ENCODE measurements at places on chromosomes 13 and 19. TPM values are rescaled to one million over a fixed set of nuclear protein-coding genes. Genes with fewer than 3 reads are reported as not detected.

DNA sequence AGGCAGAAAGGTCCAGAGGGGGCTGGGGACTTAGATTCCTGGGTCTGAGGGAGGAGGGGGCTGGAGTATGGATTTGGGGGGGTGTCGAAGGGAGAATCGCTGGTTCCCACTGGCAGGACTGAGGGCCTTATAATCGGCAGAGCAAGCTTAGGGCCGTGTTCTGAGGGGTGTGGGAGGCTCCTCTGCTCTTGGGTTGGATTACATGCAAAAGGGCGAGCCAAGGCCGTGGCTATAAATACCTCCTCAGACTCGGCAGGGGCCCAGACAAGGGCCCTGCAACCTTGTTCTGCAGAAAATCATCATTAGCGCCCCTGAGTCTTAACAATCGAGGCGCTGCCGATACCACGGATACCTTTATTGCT, 707 bp upstream of the MAMSTR start:
- H3K27ac ChIP-seq, result peak overlapping the region; percentile 84
- peaks cover 51% of the 10 kb centered on the region for H3K4me1 ChIP-seq
- H3K4me3 ChIP-seq, result peak overlapping the region; percentile 56
- H3K36me3 ChIP-seq, result no peaks in the 10 kb centered on the region
- no peak for DNase-seq

GRCh38 chr13:80341756-80342370, 937 bp upstream of the SPRY2 start:
- H3K4me1 ChIP-seq, result peaks cover 11% of the 10 kb centered on the region
- peak overlapping the region; percentile 87 for H3K27ac ChIP-seq
- DNase-seq, result peak; percentile 89

DNA sequence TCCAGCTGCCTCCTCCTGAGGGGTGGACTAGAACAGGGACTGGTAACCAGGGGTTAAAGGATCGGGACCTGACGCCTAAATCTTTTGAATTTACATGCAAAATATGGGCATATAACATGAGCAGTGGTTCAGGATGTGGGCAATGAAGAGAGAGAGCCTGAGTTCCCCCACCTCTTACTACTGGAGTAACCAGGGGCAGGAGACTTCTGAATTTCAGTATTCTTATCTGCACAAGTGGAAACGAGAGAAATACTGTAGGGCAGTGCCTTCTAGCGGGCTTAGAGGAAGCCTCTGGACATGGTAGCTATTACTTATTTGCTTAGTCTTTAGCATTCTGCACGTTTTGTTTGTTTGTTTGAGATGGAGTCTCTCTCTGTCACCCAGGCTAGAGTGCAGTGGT, 26.3 kb downstream of the BCAT2 start:
- no peak overlapping the region for H3K4me3 ChIP-seq
- H3K27me3 ChIP-seq, result no peaks in the 10 kb centered on the region
- no peaks in the 10 kb centered on the region for H3K4me1 ChIP-seq
- no peak for DNase-seq
- H3K36me3 ChIP-seq, result no peaks in the 10 kb centered on the region

DNA sequence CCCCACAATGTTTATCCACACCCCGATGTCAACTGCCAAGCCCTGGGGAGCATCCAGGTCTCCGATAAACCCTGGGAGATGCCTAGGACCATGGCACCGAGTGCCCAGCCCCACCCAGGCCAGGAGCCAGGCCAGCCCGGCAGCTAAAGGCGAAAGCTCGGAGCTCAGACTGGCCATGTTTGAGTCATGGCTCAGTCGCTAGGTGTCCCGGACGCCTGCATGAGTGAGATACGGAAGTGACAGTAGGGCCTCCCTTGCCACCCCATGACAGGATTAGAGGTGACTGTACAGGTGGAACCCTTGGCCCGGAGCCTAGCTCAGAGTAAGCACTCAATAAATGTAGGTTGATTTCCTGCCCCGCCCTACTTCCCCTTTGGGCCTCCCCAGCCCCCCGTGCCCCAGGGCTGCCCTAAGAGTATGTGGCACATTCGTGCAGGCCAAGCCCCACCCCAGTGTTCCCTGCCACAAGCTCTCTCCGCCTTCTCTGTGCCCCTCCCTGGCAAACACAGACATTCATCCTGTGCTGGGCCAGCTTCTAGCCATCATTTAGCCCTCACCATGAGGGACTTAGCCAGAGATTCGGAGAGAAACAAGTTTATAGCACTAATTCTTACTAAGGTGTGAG, 5.8 kb upstream of the TPM4 start:
- no peak for DNase-seq
- no peak overlapping the region for H3K4me3 ChIP-seq
- H3K36me3 ChIP-seq, result no peaks in the 10 kb centered on the region
- H3K27ac ChIP-seq, result no peak overlapping the region

DNA sequence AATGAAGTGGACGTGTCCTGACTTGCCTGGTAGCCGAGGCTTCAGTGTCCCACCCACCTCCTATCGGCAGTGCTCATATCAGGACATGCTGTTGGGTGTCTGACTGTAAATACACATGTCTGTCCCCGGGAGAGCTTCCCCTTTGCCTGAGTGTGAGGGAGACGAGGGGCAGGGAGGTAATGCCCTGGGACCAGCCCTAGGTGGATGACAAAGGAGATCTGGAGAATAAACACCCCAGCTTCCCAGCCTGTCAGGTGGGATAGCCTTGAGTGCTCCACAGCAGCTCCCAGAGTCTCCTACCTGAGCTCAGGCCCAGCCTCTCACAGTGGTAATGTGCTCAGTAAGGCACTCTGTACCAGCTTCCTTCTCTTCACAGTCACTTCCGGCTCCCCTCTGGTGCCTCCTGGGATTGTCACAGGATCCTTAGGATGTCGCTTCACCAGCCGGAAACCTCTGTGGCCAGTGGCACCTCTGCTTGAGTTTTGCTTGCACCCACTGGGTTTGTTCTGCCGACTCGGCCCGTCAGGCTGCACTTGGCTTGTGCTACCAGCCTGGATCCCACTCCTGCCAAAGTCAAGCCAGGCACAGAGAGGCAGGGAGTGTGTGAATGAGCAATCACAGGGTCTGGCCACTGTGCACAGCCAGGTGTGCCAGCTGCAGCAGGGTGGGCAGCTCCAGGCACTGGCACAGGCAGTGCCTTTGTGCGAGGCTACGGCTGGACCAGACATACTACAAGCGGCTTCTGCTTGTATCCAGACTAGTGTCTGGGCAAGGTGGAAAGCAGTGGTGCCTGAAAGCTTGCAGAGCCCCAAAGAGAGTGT, 54.4 kb upstream of the RGCC start:
- no peaks in the 10 kb centered on the region for H3K36me3 ChIP-seq
- DNase-seq, result no peak
- no peak overlapping the region for H3K27ac ChIP-seq
- H3K27me3 ChIP-seq, result no peaks in the 10 kb centered on the region
- H3K4me1 ChIP-seq, result no peaks in the 10 kb centered on the region

Gene CCDC169
- total RNA-seq, result 14.5 TPM

Gene SIN3B
- 76.7 TPM for total RNA-seq

Gene KLK7
- not detected for total RNA-seq
